Panc1 (cell line): ENCODE measurements at places on chromosomes 5 and 9. TPM values are rescaled to one million over a fixed set of nuclear protein-coding genes. Genes with fewer than 3 reads are reported as not detected.
A peak's percentile ranks its signal among the peaks of the same experiment; 100 is the strongest.

DNA sequence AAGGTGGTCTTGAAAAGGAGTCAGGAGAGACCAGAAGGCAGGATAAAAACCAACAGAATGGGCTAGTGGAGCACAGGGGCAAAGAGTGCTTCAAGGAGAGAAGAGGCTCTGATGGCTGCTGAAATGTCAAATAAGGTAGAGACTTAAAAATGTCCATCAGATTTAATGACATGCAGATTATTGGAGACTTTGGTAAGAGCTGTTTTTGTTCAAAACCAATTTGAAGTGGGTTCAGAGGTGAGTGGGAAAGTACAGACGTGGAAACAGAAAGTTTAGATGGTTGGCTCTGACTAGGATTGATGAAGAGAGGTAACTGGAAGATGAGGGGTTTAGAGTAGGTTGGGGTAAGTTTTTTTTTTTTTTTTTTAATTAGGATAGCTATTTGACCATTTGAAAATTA, 14.1 kb downstream of the SLC25A46 start:
- no peak for DNase-seq

GRCh38 chr5:178224403-178224802, 8.2 kb downstream of the PHYKPL start:
- no peak for DNase-seq

DNA sequence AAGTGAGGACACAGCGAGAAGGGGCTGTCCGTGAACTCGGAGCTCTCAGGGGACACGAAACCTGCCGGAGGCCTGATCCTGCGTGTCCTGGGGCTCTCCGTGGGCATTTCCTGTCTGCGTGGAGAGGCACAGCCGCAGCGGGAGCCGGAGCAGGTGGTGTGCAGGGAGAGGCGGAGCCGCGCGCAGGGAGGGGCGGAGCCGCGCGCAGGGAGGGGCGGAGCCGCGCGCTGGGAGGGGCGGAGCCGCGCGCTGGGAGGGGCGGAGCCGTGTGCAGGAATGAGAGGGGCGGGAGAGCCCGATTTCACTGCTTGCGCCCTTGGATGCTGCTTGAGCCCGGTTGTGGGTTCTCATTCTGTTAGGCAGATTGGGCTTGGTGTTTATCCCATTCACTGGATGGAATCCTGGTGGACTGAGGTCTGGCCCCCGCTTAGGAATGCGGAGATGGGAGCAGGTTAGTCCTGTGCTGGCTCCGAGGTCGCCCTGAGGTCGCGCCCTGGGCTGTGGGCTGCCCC, 26.7 kb downstream of the NDUFS6 start:
- DNase-seq = no peak

- no peak for DNase-seq
These were observed 169.2 kb downstream of the AOPEP start for GRCh38 chr9:94895668-94896067.

- DNase-seq = no peak
These were observed 542 bp upstream of the TRIM52 start for GRCh38 chr5:181261320-181262049.

DNA sequence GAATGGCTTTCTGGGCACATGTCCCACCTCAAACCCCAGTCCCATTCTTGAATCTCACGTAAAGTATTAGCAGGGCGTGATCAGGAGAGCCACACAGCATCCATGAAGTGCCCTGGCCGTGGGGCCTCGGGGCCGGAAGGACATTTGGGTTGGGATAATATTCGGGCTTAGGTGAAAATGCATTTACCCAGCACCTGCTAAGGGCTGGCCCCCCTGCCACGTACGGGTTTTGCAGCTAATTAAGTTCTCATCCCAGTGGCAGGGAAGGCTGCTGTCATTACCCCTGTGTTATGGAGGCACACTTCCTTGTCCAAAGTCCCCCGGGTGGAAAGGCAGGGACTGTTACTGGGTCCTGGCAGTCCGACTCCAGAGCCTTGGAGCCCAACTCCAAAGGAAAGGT, 29.0 kb downstream of the ROPN1L start:
- no peak for DNase-seq

- DNase-seq = no peak
These were observed 746.7 kb upstream of the C9orf72 start for GRCh38 chr9:28319981-28320380.

DNA sequence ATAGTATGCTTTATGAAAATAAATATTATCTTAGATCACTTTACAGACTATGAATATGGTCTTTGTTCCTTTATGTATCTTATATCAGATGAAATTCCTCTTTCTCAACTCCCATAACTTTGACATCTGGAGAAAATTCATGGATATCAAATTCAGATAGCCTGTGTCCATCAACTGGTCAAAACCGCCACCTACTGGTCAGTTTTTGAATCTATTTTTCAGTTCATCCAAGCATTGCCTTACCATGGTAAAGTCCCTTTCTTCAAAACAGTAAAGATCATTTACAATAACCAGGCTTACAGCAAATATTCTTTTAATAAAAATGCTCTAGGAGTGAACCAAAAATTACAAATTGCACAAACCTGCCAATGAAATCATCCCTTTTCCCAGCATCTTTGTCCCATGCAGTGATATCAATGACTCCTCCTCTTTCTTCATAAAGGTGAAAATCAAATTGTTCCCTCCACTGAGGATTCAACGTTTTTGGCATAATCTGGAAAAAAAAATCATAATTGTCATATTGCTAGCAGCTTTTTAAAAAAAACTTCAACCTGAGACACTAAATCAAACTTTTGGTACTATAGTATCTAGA, 290.5 kb downstream of the SLF1 start:
- DNase-seq = no peak

GRCh38 chr9:128138001-128138400, 10.5 kb upstream of the PTGES2 start:
- no peak for DNase-seq

DNA sequence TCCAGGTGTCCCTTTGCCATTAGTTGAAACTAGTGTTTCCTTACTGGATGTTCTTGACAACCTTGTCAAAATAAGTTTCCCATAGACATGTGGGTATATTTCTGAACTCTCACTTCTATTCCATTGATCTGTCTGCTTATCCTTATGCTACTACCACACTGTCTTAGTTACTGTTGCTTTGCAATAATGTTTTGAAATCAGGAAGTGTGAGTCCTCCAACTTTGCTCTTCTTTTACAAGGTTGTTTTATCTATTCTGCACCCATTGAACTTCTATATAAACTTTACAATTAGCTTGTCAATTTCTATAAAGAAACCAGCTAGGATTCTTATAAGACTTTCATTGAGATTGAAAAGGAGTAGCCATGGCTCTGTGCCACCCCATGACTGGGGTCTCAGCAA, 24.3 kb downstream of the CD14 start:
- DNase-seq = no peak

DNA sequence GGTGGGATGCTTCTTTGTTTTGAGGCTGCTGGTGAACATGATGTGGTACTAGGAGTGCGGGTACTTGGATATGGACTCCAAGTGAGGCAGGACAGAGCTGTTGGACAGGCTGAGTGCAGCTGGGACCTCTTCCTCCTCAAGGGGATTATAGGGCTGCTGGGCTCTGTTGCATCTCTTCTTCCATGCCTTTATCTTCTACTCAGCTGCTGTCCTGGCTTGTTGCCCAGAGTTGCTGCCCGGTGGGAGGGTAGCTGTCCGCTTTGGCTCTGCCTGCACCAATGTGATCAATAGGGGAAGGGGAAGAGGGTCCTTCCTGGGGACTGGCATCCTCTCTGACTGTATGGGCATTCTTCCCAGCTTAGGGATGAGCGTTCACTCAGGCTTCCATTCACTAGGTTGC, 1217.9 kb upstream of the ACO1 start:
- no peak for DNase-seq

DNA sequence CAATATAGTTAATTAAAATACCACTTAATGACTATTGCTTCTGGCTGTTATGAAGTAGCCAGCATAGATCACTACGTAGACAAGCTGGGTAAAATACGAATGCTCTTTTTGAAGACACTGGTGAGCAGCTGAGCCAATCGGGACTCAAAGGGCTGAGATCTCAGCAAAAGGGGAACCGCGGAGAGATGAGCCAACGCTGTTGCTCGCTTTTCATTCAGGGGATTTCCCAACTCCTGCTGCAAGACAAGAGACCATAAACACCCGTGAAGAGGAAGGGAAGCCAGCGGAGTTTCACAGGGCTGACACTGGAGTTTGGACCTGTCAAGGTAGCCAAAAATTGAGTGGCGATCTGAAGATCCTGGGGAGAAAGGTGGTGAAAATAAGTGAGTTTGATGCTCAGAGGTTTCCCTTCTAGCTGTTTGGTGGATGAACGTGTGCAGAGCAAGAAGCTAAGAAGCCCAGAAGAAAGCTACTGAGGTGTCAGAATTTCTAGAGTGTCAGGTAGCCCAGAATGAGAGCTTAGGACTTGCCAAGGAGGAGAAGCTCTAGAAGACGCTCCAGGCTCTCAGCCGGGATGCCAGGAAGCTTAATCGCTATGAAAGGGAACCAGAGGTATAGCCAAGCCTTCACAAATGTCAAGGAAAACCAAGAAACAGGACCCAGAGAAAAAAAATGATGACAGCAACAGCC, 79.6 kb upstream of the RNU6ATAC start:
- no peak for DNase-seq

DNA sequence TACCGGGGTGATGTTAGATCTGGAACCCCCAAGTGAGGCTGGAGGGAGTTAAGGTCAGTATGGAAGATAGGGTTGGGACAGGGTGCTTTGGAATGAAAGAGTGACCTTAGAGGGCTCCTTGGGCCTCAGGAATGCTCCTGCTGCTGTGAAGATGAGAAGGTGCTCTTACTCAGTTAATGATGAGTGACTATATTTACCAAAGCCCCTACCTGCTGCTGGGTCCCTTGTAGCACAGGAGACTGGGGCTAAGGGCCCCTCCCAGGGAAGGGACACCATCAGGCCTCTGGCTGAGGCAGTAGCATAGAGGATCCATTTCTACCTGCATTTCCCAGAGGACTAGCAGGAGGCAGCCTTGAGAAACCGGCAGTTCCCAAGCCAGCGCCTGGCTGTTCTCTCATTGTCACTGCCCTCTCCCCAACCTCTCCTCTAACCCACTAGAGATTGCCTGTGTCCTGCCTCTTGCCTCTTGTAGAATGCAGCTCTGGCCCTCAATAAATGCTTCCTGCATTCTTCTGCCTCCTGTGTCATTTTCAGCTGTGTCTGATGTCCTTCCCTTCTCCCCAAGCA, 2.3 kb upstream of the MYOZ3 start:
- no peak for DNase-seq

- DNase-seq = peak; percentile 96
These were observed 12.9 kb upstream of the F2RL1 start for GRCh38 chr5:76805821-76806505.

GRCh38 chr5:124927735-124928134, 181.3 kb upstream of the ZNF608 start:
- DNase-seq = no peak

GRCh38 chr9:4887556-4887955, 94.8 kb downstream of the RCL1 start:
- no peak for DNase-seq

DNA sequence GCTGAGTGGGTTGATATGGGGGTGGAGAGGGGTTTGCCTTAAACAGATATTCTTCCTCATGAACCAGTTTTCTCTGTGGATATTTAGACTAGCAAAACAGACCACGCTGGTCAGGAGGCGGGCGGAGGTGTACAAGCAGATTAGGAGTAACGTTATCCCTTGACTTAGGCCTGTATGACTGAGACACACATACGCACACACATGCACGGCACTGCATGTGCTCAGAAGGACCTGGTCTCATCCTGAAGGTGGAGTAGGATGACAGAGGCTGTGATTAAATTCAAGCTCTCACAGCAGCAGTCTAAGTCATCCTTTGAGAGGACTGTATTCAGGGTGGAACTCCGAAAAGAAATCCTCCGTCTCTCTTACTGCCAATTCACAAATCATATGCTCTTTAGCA, 209.7 kb downstream of the DIRAS2 start:
- DNase-seq = no peak

DNA sequence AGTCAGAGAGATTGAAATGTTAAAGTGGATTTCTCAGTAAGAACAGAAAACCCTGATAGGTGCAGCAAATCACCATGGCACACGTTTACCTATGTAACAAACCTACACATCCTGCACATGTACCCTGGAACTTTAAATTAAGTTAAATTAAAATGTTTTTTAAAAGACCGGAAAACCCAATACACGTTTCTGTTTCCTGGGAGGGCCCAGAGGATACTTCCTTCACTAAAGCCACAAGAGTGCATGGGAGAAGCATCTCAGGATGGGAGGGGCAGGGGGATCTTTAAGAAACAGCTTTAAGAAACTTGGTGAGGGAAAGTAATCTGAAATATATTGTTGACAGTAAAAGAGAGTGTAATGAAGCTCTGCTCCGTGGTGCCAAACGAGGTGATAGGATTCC, 164.7 kb upstream of the PTGER4 start:
- no peak for DNase-seq

DNA sequence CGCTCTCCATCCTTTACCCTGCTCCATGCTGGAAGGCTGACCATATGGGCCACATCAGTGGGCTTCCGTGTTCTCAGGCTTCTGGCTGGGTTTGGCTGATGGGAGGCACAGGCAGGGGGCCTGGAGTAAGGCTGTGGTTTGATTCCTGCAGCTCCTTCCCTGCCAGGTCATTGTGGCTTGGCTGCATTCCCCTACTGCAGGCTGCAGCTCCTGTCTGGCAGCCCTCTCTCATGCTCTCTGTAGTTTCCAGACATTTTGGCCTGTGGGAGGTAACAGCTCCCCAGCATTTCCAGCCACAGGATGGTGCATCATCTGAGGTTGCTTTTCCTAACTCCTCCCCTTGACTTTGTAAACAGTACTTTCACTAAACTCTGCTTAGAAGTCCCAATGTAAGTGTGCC, 102.0 kb upstream of the PTPN3 start:
- no peak for DNase-seq

DNA sequence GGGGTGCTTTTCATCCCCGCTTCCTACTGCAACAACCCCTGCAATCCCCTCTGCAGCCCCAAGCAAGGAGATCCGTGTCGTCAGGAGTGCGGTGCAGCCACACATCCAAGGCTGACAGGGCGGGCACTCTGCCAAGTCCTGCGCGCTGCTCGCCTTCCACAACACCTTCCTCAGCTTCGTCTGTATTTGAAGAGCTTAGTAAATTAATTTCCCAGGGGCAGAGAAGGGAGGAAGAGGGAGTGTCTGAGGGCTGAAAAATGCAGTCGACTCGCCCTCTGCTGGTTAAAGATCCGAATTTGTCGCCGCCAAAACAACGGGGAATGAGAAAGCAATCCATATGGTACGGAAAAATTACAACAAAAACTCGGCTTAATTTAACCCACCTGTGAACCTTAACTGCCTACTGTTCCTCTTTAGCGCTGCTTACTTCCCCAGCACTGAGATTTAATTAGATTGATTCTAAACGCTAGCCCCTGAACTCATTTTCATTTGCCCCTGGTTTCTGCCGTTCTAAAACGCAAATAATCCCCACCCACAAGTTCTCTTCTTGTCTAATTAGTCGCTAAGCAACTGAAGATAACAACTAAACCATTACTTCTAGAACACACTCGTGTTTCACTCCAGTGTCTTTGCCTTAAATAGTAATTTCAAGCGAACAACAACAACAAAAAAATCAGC, 10.9 kb upstream of the PCDHB1 start:
- peak; percentile 38 for DNase-seq

PRRC2B gene
- total RNA-seq = 200 TPM

OBP2B gene
- total RNA-seq = not detected

C5orf63 gene
- 9.8 TPM for total RNA-seq

IL5 gene
- total RNA-seq = not detected

ADAMTSL2 gene
- 0.10 TPM for total RNA-seq

SMIM33 gene
- not detected for total RNA-seq
